ENCODE measurements at places on chromosomes 2 and 18.

- DNase-seq = no peak
These were observed 74.4 kb upstream of the MAP4K4 start for GRCh38 chr2:101623031-101623521.

DNA sequence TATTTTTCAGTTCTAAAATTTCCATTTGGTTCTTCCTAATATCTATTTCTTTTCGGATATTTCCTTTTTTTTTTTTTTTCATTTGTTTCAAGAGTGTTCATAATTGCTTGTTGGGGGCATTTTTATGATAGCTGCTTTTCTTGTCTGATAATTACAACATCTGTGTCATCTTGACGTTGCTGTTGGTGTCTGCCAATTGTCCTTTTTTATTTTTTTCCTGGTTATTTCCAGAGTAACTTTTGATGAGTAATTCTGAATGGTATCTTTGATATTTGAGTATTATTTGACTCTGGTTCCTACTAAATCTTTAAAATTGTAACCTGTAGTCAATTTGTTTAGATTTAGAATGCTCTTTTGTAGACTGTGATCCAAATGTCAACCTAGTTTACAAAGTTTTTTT, 51.3 kb upstream of the CHRNA1 start:
- no peak for DNase-seq

GRCh38 chr2:119520696-119521432, 3.4 kb downstream of the SCTR start:
- no peak for DNase-seq

GRCh38 chr18:14189858-14190257, 57.6 kb upstream of the ZNF519 start:
- no peak for DNase-seq

GRCh38 chr2:199956062-199956380, 639 bp downstream of the MAIP1 start:
- DNase-seq = no peak

GRCh38 chr18:44579745-44580144, 100.9 kb upstream of the SETBP1 start:
- DNase-seq = no peak

- no peak for DNase-seq
These were observed 312.9 kb downstream of the PRKCE start for GRCh38 chr2:45964223-45964841.

GRCh38 chr18:29234751-29235150, 1057.8 kb upstream of the CDH2 start:
- DNase-seq = no peak

- DNase-seq = no peak
These were observed 85.1 kb upstream of the ATL2 start for GRCh38 chr2:38462121-38462661.

- DNase-seq = no peak
These were observed 43.5 kb downstream of the GORASP2 start for GRCh38 chr2:170972296-170973224.

GRCh38 chr2:207796585-207797350, 27.1 kb upstream of the FZD5 start:
- DNase-seq = no peak

Measured in stimulated activated CD8-positive, alpha-beta memory T cell treated with anti-CD3 and anti-CD28 coated beads, Interleukin-4, amount 100 ng/mL, for 1 hour (primary cell).